ENCODE measurements at places on chromosomes 3 and 15.

GRCh38 chr3:140541975-140542653 lies 135.8 kb upstream of the TRIM42 start:
- no peak for DNase-seq

- DNase-seq: no peak
Measured at GRCh38 chr3:120469440-120469839, 18.6 kb upstream of the FSTL1 start.

GRCh38 chr15:96893159-96893906 lies 562.8 kb downstream of the NR2F2 start:
- no peak for DNase-seq

DNA sequence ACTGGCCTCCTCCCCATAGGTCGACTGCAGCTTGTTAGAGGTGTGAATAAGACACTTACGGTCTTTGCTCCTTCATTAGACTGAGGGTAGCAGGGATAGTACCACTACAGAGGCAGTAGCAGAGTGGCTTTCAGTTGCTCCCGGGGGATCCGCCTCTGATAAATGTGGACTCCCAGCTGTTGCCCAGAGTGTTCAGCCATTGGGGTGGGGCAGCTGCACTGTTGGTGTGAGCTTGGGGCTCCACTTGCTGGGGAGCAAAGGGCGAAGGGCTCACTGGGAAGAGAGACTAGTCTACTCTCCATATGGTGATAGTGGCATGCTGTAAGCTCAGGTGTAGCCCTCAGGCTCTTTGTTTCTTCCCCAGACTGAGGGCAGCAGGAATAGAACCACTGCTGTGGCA lies 239.1 kb downstream of the LRRN1 start:
- no peak for DNase-seq

DNA sequence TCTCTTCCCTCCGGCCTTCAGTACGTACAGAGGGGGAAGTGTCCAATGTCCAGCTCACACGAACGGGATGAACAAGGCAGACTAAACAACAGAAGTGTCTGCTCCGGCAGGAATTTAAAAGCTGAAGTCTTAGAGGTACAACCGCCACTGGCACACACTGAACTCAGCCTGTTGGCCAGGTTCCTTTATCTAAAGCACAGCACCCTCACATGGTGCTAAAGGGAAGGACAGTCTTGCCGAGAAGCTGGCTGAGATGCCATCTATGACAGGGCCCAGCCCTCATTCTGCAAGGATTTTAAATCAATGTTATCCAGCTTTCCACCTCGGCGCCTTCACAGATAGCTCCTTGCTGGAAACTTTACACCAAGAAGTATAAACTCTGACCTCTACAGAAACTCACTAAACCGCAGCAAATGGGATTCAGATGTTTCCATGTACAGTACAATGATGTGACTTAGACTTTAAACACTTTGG lies 2.8 kb downstream of the ADAMTS17 start:
- peak; percentile 28 for DNase-seq

DNA sequence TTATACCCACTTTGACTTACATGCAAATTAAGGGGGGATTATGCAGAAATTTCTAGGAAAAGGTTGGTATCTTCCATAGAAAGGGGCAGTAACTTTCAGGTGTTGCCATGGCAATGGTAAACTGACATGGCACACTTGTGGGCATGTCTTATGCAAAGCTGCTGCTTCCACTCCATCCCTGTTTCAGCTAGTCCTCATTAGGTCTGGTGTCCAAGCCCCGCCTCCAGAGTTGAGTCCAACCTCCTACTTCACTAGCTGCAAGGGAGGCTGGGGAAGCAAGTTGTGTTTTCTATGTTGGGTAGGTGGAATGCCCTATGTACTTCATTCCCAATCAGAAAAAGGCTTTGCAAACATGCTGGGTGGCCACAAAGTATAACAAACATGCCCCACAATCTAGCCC lies 14.7 kb upstream of the KLHL40 start:
- no peak for DNase-seq

DNA sequence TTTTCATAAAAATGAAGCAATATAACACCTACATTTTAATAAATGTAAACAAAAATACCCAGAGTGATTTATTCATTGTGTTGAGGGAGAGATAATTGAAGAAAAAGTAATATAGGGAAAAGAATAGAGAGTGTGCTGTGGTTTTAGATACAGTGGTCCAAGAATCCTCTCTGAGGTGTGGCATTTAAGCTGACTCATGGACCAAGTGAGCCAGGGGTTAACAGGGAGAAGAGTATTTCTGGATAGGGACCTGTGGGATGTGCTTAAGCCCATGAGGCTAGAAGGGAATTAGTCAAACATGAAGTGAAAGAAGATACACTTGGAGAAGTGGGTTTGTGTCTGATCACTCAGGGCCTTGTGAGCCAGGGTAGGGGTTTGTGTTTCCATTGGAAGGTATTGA lies 680.7 kb upstream of the GRM7 start:
- no peak for DNase-seq

- no peak for DNase-seq
Measured at GRCh38 chr3:24937780-24938179, 443.1 kb upstream of the THRB start.
